Eye (tissue), 1 donor: ENCODE measurements at places on chromosomes 13 and 19.
A peak's percentile ranks its signal among the peaks of the same experiment; 100 is the strongest.

GRCh38 chr19:11560404-11561051, 1.5 kb upstream of the ELOF1 start:
- DNase-seq: peak; percentile 87

- peak; percentile 87 for DNase-seq
Observed at GRCh38 chr13:23159205-23159759, 21.5 kb upstream of the SGCG start.

- no peak for DNase-seq
Observed at GRCh38 chr19:3313199-3313575, 53.2 kb upstream of the NFIC start.

DNA sequence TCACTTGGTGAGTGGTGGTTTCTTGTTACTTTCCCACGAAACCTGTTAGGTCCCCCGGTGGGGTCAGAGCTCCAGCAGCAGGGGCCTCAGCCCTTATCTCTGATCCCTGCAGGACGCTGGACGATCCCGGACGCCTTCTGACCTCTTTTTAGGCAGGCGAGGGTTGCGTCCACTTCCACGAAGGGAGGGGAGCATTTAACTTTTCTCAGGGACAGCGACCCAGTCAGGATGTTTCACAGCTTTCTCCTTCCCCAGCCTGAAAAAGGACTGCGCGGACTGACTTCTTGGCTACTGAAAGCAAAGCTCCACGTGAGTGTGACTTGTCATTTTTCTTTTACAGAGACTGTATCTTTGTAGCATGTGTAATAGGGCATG, 692 bp downstream of the ZNF234 start:
- no peak for DNase-seq

- DNase-seq: no peak
Observed at GRCh38 chr19:3699741-3700241, 477 bp downstream of the PIP5K1C start.

DNA sequence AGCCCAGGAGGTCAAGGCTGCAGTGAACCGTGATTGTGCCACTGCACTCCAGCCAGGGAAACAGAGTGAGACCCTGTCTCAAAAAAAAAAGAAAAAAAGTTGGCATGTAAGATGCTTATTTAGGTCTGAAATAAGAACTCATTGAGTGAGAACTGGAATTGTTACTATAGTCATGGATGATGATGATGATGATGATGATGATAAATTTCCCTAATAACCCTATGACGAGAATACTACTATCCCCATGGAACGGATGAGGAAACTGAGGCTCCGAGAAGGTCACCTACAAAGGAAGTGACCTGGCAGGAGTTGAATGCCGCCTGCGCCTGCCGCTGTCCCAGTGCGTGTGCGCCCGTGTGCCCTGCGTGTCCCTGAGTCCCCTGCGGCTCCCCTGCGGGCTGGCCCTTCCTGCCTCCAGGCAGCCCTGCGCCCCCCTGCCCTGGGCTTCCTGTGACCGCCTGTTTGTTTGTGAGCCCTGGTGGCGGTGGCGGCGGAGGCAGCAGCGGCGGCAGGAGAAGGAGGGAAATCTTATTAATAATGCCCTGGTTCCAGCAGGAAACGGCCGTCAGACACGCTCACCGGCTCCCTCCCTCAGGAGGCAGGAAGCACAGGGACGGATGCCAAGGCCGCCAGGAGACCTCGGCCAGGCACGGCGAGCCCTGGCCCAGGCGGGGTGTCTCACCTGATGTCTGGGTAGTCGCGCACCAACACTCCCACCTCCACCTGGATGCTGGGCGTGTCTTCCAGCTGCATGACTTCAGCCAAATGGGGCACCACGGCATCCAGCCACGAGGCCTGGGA, 29.6 kb downstream of the EXOC3L2 start:
- peak; percentile 44 for DNase-seq

DNA sequence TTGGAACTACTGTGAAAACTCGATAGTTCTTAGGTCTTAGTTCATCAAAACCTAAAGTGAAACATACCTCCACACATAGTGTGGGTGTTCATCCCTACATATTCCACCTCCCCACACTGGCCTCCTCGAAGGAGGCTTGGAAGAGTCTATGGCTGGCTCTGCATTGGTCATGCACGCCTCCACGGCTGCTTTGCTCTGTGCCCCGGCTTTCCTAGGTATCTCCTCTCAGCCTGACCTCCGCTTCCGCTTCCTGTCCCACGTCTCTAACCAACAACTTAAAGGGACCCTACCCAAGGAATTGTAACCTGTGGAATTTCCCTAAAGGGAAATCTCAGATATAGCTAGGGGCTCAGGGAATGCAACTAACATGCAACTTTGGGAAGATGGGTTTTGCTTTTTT, 79.7 kb upstream of the MBNL2 start:
- DNase-seq: no peak

GRCh38 chr19:15466851-15467733, 2.7 kb upstream of the RASAL3 start:
- no peak for DNase-seq

- no peak for DNase-seq
Observed at GRCh38 chr13:38944219-38944618, 46.4 kb downstream of the STOML3 start.

DNA sequence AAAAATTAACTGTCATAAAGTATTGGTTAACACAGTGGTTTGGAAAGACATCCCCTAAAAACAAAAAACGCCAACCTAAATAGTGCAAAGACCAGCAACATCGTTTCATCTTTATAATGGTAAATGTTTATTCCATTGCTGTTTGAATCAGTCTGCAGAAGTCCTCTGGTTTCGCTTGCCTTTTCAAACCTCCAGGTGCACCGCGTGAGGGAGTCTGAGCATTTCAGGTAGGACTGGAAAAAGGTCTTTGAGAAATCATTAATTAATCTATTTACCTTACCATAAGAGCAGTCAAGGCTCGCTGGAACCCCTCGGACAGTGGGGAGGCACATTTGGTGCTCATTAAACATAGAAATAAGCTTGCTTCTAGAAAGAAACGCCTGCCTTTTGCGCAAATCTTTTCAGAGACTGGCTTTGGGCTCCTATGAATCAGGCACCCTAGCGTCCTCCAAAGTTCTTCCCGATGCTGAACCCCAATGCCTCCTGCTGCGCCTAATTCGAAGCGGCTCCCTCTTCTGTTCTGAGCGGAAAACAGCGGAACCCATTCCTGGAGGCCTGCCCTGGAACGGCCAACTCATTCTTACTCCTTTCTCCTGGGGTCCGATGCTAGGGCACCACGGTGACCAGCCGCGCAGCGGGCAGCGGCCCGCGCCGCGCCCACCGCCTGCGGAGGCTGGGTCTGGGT, 951 bp upstream of the MTUS2 start:
- DNase-seq: peak; percentile 64

DNA sequence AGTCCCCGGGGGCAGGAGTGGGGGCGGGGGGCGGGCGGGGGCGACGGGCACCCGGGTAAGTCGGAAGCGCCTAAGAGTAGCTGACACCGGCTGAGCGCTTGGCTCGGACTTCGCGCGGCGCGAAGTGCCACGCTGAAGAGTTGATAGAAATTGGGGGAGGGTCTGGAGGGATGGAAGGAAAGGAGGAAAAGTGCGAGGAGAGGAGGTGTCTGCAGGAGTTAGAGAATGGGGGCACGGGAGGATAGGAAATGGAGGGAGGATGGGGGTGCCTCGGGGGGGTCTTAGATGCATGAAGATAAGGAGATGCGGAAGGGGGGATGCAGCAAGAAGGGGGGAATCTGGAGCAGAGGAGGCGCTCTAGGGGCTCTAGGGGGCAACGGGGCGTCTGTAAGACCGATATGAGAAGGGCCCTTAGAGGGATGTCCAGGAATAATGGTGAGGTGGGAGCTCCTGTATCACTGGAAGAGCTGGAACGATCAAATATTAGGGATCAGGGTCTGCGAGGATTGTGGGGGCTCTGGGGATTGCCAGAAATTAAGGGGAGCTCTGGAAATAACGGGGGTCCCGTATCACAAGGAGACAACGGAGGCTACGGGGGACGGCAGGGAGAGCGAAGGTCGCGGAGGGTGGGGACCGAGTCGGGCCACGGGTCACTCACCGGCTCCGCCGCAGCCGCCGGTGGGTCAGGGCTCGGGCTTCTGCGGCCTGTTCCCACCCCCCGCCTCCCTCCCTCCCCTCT, at the start of gene MYPOP:
TSS of gene MYPOP (minus strand) at position 702 of the 739 bp plus-strand sequence. CDS start 840 bp downstream, outside the sequence.
- DNase-seq: peak; percentile 68

DNA sequence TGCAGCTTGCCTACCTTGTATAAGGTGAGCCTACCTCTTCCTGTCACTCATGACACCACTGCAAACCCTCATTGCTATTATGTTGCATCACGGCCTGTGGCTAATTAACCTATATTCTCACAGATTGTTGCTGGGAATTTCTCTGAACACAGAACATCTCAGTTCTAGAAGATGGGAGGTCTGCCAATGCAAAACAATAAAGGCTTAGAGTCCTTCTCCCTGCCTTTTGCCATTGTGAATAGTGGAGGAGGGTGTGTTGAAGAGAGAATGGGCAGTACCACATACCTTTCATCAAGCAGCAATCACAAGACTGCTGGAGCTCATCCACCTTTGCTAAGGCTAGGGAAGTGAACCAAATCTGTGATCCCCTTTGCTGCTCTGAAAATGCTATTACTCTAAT, 34.4 kb downstream of the WDFY2 start:
- DNase-seq: no peak

DNA sequence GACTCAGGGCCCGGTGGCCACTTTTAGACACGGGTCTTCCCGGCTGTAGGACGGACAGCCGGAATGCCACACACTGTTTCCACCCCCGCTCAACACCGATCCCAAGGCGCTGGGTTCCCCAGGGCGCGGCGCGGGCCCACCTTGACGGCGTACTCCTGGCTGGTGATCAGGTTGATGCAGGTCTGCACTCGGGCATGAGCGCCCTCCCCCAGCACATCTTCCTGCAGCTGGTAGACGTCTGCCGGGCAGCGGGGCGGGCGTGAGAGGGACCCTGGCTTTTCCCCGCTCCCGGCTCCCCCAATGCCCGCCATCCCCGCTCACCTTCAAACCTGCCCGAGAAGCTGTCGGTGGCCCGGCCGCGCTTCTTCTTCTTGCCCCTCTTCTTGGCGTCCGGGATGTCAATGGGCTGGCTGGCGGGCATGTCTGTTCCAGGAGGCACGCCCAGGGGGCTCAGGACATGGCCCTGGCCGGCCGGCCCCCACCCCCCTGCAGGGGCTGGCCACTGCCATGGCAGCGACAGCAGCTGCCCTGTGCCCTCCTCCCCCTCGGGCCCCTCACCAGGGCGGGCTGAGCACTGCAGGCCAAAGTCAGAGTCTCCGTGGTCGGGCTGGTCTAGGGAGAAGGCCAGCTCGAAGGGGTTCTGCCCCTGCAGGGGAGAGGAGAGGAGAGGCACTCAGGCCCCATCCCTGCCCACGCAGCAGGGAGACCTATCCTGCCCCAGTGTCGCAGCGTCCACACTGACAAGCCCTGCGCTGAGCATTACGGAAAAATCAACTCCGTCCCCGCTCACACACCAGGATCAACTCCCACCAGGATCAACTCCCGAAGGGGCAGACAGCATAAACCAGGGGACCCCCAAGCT, 4.8 kb downstream of the MKNK2 start:
- no peak for DNase-seq

DNA sequence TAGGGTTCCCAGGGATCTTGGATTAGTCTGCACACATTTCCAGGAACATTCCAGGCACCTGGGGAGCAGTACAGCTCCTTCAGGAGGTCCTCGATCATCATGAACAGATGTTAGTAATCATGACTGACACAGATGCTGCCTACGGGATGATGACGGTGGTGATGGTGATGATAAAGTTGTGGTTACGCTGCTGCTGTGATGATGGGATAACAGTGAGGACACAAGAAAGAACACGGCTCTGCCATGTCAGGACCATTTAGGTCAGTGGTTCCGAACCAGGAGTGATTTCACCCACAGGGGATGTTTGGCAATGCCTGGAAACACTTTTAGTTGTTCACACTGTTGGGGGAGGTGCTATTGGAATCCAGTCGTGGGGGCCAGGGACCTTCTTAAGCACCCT, 1193.0 kb downstream of the UQCRFS1 start:
- DNase-seq: peak; percentile 19

GRCh38 chr13:46211116-46211482, 629 bp upstream of the LRRC63 start:
- DNase-seq: peak; percentile 56

- no peak for DNase-seq
Observed at GRCh38 chr19:6518145-6518911, 12.5 kb upstream of the TNFSF9 start.

GRCh38 chr13:31957772-31958171, 73.8 kb upstream of the FRY start:
- DNase-seq: no peak

DNA sequence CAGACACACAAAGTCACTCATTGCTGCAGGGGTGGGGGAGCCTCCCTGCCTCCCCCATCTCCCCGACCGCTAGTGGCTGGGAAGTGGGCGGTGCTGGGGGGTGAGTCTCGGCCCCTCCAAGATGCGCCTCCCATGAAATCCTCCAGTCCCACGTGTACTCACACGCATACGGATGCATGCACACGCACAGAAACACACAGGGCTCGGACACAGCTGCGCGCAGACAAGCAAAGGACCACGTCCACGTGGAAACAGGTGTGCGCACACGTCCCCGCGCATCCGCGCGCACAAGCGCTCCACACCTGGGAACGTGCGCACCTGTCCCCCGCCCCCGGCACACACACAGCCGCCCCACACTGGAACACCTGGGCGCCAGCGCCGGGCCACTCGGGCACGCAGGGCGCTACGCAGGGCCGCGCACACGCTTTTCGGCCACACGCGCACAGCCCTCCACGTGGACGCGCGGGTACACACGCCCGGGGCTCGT, 687 bp downstream of the MATK start:
- DNase-seq: peak; percentile 16

DNA sequence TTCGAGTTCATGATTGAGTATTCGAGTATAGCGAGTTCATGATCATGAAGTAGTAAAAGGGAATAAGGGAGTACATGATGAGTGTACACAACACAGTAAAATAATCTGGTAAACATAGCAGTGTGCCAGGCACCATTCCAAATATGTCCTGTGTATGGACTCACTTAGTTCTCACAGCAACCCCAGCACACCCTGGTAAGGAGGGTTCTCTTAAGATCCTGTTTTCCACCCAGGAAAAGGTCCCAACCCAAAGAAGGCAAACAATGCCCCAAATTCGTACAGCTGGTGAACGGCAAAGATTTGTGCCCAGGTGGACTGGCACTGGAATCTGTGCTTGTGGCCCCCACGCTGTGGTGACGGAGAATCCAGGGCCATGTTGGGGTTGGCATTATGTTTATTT, 21.4 kb downstream of the HPN start:
- DNase-seq: no peak

DNA sequence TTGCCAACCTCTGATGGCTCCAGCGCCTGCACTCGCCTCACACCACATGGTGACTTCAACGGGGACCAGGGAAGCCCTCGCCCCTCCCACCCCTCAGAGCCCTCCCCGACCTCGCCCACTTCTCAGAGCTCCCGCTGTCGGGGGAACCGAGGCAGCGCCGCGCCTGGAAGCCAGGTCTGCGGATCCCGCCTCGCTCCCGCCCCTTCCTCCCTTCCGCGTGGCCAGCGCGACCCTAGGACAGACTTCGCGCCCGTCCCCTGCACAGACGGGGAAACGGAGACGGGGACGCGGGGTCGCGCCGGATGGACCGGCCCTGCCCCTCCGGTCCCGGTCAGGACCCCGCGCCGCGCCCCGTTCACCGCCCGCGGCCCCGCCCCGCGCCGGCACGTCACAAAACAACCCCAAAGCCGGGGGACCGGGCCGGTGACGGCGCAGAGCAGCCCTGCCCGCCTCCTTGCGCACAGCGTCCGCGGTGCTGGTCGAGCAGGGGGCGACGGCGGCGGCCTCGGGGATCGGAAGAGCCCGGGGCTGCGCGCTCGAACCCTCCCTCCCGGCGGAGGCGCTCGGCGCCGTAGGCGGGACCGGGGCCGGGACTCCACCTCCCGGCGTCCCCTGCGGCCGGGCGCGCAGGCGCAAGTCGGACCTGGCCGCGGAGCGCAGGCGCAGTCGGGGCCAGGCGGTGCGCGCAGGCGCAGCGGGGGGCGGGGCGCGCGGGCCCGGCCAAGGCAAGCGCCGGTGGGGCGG, 379 bp upstream of the CDC34 start:
- peak; percentile 95 for DNase-seq

GRCh38 chr13:19060311-19061002, 121.2 kb downstream of the TUBA3C start:
- no peak for DNase-seq
